ENCODE measurements at places on chromosomes 2 and 18.
A peak's percentile ranks its signal among the peaks of the same experiment; 100 is the strongest.

DNA sequence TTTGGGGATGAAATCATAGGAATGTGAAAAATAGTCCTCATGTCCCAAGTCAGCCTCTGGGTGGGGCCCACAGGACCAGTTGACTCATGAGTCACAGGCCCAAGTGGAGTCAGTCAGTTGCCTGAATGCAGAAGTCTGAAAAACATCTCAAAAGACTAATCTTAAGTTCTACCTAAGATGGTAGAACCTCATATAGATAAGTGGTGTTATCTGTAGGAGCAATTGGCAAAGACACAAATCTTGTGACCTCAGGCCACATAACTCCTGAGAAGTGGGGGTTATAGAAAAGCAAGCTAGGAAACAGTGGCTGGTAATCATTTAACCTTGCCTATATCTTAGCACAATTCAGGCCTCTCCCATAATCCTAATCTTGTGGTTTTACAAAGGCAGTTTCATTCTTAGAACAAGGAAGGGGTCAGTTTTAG, 257.1 kb upstream of the SPOPL start:
- DNase-seq = no peak

DNA sequence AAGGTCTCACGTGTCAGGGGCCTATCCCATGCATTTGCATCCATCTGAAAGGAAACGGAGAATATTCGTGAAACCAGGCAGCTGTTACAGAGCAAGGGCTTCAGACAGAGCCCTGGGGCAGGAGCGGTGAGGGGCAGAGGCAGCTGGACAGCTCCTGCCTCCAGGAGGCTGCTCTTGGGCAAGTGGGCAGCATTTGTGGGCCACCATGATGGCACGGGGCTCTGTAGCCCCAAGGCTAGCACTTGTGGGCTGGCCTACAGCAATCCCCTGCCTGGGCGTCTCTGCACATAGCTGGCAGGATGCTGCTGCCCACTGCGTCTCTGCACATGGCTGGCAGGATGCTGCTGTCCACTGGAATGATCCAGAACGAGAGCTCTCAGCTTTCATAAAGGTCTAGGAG, 52.8 kb upstream of the PTMA start:
- no peak for DNase-seq

- DNase-seq = no peak
Observed at GRCh38 chr18:49650426-49650891, 88.6 kb downstream of the LIPG start.

- no peak for DNase-seq
Observed at GRCh38 chr2:108212671-108213070, 27.1 kb upstream of the SULT1C3 start.

DNA sequence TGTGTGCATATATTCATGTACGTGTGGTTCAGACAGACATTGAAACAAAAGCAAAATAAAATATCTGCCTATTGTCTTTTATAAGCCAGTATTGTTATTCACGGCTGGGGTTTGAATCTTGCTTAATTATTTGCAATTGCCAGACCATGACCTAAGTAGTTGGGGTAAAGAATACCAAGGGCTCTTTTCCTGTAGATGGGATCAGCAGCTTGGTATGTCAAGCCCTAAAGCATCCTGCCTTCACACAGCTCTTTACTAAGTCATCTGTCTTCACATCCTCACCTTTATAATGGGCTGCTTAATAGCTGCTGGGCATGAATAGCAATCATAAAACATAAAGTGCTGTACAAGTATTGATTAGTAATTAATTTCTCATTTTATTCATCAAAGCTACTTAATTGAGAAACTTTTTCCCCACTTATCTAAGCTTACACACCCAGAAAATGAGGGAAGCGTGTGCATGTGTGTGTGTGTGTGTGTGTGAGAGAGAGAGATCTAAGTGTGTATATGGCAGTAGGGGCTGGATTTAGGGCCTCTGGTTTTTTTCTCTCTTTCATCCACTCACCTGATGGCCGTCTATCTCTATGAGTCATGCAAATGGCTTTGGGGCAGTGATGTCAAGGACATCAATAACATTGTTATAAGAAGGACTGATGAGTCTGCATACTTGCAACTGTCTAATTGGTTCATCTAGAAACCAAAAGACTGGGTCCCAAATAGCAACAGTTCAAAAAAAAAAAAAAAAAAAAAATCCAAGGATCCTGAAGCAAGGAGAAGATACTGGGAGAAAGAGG, 244.1 kb upstream of the TNP1 start:
- DNase-seq = no peak

- DNase-seq = peak; percentile 30
Observed at GRCh38 chr2:196274387-196274809, 103.0 kb upstream of the STK17B start.

DNA sequence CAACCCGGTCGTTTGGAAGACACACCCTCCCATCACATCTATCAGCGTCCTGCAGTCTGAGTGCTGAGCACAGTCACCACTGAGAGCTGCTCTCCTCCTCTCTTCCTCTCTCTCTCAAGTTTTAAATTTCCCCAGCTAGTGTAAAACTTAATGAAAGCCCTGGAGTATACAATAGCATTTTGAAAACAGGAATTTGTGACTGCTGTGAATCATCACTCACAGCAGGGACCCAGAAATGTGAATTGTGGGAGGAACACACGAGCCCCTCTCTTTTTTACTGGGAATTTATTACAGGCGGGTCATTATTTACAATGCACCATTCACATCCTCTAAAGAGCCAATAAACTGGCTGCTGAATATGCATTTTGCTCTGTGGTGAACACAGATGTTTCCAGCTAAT, 185.0 kb upstream of the SMIM21 start:
- DNase-seq = no peak

GRCh38 chr2:53750041-53750768, 17.4 kb upstream of the CHAC2 start:
- no peak for DNase-seq

DNA sequence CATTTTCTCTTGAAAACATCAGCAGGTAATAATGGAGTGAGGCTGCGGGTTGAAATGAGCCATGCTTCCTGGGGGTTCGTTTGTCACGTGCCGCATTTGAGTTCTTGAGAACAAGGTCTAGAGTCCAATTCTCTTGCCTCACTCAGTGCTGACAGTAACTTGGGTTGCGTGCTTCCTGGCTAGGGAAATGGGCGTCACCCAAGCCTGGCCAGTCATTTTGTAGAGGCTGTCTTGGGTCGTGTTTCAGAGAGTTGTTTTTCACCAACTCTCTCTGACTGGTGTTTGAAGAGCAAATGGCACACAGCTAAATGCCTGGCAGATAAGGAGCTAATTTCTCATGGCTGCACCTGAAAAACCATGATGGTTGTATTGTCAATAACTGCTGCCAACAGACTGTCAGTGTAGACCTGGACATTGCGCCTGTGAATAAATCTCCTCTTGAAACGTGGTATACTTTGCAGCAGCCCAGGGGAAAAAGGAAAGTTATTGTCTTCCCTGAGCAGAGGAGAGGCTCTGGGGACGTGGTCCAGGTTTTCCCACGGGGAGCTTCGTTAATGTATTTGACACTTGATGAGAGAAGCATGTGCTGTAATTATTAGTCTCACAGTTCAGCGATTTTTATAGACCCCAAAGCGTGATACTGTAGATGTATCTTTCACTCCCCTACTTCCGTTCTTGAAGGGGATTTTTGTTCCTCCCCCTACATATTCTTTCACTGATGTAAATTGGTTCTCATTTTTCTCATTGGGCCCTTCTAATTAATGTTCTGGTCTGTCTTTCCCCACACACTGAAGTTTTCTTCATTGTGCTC, 196.0 kb downstream of the FHOD3 start:
- no peak for DNase-seq

GRCh38 chr2:239459606-239460005, 58.8 kb upstream of the HDAC4 start:
- DNase-seq = no peak

DNA sequence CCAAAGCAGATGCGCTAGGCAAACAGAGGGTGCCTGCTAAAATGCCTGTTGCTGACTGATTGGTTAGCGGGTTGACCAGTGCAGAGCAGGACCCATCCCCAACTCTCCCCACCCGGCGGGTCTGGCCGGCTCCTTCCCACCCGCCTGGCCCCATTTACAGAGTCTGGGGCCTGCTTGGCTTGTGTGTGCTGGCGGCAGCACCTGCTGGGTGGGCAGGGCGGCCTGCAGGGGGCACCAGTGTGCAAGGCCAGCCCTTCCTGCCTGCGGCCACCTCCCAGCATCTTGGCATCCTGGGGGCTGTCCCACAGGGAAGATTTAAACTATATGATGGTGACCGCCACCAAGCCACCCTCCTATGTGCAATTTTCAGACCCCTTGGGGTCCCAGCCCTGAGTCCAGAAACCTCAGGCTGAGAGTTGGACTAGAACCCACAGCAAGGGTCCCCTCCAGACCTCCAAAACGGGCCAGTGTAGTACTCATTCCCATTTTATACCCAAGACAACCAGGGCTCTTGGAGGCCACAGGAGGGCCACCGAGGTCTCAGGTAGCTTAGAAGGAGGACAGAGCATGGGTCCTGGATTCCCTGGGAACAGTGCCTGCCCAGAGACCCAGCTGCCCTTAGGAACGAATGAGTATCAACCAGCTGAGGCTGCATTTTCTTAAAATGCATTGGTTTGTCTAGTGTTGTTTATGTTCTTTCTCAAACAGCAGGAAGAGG, 173.6 kb downstream of the SMAD7 start:
- peak; percentile 77 for DNase-seq

- no peak for DNase-seq
Observed at GRCh38 chr2:44163777-44164176, 4.9 kb upstream of the PPM1B start.

GRCh38 chr2:105644174-105644980, 100.3 kb upstream of the NCK2 start:
- no peak for DNase-seq

GRCh38 chr2:28643327-28643726, 108.3 kb upstream of the PPP1CB start:
- DNase-seq = no peak

DNA sequence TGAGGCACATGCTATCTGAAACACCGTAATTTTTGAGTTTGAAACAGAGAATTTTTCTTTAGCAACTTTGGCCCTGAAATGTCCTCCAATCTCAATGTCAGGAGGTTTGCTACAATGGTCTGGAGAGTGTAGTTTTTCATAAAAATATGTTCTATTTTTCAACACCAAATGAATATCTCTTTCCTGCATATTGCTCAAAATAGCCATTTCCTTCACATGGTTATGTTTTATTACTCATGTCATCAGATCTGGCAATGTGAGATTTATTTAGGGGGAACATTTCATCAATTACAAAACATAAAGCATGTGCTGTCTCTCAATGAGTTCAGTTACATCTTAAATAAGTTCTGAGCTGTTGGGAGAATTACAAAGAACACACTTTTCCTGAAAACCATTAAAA, 871.9 kb upstream of the FSHR start:
- DNase-seq = no peak

DNA sequence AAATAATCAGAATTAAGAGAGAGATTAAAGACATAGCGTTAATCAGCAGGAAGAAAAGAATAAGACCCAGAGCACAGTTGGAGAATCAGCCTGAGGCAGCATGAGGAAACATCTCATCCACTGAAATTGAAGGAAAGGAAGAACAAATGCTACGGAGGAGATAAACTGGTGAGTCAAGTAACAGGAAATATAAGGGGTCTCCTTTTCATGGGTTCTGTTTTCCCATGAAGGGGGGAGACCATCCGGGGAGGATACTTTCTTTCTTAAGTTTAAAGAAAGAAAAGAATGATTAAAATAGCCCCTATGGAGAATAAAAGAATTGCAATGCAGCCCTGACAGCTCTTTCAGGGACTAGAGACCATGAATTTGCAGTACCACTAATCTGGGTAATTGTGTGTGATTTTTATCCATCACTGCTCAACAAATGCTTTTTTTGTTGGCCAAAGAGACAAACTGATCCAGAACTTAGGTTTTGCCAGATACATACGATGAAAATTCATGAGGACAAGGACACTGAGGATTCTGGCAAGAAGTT, 17.7 kb downstream of the ROCK2 start:
- DNase-seq = no peak

- no peak for DNase-seq
Observed at GRCh38 chr2:67286981-67287759, 110.0 kb upstream of the ETAA1 start.

DNA sequence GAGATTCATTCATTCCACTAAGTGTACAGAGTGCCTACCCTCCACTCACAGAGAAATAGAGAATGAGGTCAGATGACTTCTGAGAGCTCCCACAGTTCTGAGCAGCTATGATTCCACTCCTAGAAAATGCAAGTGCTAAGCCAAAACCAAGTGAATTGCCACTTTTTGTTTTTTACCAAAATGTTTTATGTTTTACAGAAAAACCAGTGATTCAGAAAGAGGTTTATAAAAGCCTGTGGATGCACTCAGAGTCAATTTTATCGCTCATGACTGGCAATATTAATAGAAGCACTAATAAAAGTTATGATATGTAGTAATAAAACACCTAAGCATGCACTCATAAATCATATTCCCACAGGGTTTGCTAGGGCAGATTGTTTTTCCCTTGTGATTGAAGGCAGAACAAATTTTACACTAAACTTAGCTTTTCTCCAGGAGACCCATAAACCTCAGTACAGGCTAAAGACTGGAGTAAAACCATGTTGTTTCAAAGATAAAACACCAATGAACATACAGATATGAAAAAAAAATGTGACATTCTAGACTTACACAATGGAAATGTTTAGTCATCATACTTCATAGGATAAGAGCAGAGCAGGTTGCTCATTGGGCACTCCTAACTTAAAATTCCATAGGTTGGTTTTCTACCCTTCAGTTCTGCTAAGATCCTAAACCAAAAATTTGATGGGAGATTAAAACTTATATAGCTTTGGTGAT, 67.5 kb downstream of the PDK1 start:
- DNase-seq = no peak

GRCh38 chr18:36298126-36298741, 721 bp downstream of the FHOD3 start:
- DNase-seq = no peak
